Myocyte (in vitro differentiated cells): ENCODE measurements at places on chromosomes 13 and 19.

DNA sequence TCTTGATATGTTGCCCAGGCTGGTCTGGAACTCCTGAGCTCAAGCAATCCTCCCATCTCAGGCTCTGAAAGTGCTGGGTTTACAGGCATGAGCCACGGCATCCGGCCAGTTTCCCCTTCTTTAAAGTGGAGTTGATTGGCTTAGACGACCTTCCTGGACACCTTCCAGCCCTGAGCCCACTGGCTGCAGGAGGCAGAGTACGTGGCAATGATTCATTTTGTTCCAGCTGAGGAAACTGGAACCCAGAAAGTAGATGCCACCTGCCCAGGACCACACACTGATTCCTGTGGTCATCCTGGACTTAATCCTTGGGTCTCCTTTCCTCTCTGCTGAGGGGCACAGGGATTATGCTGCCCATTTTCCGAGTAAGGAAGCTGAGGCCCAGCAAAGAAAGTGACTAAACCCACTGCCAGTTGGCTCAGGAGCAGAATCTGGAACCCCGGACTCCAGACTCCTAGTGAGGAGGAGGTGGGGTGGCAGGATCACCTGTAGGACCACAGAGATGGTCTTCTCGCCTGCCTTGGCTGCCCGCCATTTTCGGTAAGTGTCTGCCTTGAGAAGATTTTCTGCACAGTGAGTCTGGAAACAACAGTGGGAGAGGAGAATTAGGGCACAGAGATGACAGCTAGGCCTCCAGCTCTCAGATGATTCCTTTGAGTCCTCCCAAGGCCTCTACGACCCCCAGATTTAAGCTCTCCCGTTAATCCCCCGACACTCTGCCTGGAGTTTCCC, 737 bp downstream of the XRCC1 start:
- DNase-seq: peak; percentile 37

- peak; percentile 33 for DNase-seq
Measured at GRCh38 chr13:26469602-26470001, 87.9 kb upstream of the WASF3 start.

GRCh38 chr13:99987154-99988019, 5.8 kb downstream of the ZIC2 start:
- DNase-seq: no peak

- DNase-seq: no peak
Measured at GRCh38 chr19:34825212-34825611, 52.2 kb upstream of the ZNF599 start.

- DNase-seq: peak; percentile 57
Measured at GRCh38 chr13:53782488-53782961, 753.9 kb downstream of the OLFM4 start.

GRCh38 chr13:66635526-66635925, 594.6 kb downstream of the PCDH9 start:
- peak; percentile 12 for DNase-seq

GRCh38 chr19:10368101-10368803, 12.1 kb downstream of the TYK2 start:
- no peak for DNase-seq

- DNase-seq: peak; percentile 76
Measured at GRCh38 chr19:39409208-39410016, 2.8 kb downstream of the ZFP36 start.

DNA sequence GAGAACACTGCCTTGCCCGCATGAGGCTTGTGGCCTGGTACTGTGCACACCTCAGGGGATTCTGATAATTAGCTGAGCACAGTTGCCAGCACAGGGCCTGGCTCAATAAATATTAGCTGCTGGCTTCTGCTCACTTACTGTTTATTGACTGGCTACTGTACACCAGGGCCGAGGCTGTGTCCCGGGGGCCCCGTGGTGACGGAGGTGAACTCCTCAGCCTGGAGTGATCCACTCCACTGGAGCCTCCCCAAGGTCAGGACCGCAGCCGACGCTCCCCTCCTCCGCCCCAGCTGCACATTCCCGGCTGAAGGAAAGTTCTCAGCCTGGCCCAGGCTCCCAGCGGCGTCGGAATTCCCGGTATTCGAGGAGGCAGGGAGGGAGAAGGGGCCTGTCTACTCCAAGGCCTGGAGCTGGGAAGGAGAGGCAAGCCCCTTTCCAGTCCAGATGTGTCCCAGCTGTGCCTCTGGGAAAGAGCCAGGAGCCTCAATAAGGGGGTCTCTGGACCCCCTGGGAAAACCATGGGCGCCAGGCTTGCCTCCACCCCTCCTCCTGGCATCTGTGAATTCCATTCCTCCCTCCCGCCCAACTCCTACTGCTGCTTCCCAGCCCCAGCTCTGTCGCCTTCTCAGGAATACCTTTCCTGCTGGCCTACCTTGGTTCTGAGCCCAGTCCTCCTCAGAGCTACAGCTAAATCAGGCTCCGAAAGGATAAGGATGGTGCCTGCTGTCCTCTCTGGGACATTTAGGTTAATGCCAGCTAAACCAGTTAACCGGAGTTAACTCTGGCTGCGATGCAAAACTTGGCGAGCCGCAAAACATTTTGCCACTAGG, 7.3 kb downstream of the RPS16 start:
- peak; percentile 94 for DNase-seq

- DNase-seq: peak; percentile 34
Measured at GRCh38 chr19:55594996-55595545, 4.2 kb downstream of the FIZ1 start.

DNA sequence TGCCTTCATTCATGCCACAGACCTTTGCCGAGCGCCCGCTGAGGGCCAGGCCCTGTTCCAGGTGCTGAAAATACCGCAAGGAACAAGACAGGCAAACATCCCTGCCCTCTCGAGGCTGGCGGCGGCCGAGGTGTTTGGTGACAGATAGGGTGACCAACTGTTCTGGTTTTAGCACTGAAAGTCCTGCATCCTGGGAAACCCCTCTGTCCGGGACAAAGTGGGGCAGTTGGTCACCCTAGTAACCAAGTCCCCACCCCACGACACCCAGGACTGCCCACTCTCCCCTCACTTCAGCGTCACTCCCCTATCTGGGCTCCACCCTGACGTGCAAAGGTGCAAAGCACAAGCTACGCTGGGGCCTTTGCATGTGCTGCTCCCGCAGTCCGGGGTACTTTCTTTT, 17.3 kb downstream of the ZBTB7A start:
- peak; percentile 33 for DNase-seq

DNA sequence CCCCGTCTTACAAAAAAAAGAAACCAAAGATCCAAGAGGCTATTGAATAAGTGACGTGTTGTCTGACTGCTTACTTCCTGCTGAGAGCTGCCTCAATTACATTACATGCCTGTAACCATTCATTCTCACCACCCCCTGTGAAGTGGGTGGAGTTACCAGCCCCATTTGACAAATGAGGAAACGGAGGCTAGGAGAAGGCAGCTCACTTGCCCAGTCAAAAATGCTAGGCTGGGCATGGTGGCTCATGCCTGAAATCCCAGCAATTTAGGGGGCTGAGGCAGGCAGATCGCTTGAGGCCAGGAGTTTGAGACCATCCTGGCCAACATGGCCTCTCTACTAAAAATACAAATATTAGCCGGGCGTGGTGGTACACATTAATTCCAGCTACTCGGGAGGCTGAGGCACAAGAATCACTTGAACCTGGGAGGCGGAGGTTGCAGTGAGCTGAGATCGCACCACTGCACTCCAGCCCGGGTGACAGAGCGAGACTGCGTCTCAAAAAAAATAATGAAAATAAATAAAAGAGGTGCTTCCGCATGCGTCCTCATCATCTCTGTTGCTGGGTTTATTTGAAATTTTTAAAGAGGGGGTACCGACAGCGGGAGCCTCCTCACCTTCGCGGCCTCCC, 499 bp downstream of the LSM7 start:
- DNase-seq: peak; percentile 62

DNA sequence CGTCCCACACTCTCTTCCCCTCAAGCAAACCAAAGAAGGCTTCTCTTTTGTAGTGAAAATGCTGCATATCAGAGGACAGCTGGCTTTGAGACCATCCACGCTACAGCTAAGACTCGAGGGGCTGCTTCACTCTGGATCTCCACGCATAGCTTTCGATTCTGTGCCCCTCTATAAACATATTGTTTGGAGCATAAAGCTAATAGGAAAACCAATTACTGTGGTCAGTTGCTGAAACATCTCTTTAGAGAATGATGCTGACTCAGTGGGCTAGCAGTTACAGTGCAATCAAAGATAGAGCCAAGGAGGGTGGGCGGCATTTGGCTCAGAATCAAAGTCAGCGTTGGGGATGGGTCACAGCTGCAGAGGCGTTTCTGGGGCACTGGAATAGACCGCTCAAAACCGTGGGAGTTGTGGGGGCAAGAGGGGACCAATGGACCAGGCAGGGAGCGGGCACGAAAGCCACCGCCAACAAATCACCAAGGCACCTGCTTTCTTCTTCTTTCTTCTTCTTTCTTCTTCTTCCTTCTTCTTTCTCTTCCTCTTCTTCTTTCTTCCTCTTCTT, 76.7 kb downstream of the RASL11A start:
- no peak for DNase-seq

DNA sequence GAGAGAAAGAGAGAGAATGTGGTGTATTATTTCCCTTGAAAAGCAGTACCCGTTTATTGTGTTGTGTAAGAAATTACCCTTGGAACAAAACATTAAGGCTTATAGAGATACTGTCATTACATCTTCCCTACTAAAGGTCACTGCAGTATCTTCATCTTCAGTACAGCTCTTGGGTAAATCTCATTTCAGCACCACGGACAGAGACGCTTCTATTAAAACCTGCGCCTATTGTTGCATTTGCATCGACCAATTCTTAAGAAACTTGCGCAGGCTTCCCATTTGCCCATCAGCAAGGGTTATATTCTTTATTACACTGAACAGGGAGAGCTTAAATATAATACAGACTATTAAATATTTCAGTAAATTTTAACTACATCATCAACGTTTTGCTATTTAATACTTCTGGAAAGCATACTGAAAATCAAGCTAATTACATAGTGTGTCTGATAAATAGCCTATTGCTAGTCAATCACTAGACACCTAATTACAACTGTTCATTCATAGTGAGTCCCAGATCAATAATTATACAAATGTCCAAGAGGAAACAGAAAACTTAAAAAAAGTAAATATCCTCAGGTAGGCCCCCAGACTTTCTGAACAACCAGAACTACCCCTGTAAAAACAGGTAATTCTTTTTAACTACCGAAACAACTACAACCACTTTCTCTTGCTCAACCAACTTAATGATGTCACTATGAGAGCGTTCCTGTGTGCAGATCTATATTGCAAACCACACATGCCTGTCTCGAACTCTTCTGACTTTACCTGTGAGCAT, 350.6 kb downstream of the LIG4 start:
- DNase-seq: peak; percentile 60
